Activated CD4-positive, alpha-beta T cell treated with anti-CD3 and anti-CD28 coated beads for 24 hours (primary cell): ENCODE measurements at places on chromosomes 7 and 10.

DNA sequence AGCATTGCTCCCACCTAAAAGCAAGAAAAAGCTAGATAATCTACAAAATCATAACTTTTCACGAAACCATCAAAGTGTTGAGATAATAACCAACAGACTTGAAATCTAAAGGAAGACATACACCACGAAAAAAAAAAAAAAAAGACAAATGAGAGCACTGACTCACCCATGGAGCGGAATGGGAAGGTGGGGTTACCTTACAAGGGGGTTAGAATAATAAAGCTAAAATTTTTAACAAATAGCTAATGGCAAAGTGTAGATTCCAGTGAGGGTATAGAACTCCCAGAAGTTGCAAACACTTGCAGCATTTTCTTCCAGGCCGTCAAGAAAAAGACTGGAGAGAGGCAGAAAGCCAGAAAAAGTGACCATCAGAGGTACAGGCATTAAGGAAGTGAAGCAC lies 27.2 kb downstream of the IPMK start:
- no peak for DNase-seq

DNA sequence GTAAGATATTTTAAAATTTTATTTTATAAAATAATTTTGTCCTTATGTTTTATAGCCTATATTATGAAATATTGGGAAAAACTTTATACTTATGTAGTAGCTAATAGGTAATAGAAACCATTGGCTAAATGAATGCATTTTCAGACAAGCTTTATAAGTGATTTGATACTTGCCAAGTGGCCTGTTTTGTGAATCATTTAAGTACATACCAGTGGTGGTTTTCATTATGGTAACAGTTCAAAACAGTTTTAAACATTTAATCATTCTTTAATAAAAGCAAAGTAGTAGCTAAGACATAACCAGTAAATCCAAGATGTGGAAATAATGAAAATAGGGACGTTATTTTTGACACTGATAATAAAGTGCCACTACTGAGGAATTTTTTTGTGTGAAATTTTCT lies 182.2 kb downstream of the PHF14 start:
- DNase-seq, result no peak

- no peak for DNase-seq
Measured at GRCh38 chr7:142478479-142479220, 220.8 kb upstream of the PRSS58 start.

- no peak for DNase-seq
Measured at GRCh38 chr10:70695241-70696030, 23.1 kb downstream of the ADAMTS14 start.

DNA sequence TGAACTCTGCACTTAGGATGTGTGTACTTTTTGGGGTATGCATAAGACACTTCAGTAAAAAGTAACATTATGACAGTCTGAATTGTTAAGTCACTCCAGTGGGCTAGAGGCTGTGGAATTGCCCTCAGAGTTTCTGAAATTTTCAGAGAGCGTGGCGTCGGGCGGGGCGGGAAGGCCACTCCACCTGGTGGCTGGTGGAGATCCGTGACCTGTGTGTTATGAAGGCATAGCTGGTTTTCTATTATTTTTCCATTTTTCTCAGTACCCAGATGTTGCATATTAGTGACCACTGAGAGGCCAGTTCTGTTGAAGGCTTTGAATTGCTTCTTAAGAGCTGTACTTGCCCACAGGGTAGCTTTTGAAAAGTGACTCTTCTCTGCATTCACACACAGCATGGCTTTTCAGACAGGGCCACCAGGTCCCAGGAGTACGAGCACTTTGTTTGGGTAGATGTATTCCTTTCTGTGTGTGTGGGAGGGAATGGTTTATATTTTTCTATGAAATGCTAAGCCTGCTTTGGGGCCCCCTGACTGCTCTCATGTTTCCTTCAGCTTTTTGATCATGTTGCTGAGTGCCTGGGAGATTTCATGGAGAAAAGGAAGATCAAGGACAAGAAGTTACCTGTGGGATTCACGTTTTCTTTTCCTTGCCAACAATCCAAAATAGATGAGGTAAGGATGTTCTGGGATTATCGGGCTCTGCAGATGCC lies 52.3 kb downstream of the TACR2 start:
- no peak for DNase-seq

GRCh38 chr7:133886797-133887196 lies 240.3 kb upstream of the LRGUK start:
- no peak for DNase-seq

- DNase-seq, result no peak
Measured at GRCh38 chr10:130998642-130999041, 312.9 kb downstream of the TCERG1L start.
